ENCODE measurements at places on chromosomes 12 and 14.

DNA sequence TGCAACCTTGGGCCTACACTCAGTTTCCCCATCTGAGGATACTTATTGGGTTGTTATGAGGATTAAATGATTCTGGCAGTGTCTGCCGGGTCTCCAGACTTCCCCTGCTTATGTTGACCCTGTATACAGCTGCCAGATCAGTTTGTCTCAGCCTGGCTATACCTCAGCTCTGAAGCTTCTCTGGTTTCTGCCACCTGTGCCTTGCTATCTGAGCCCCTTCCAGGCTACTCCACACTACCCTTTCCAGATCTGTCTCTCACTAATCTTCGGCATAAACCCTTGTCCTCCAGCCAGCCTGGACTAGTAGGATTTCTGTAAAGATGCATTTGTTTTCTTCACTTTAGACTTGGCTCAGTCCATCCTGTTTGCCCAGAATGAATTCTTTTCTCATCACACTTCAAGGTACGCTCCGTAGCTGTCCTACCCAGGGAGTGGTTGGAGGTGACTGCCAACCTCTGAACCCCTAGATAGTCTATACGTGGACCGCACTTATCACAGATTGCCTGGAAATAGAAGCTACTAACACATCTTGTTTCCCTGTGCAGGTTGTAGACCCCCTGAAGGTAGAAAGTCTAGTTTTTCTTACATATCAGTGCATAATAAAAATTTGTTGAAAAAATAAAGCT is 422.4 kb downstream of the RAD51B start:
- DNase-seq = no peak

DNA sequence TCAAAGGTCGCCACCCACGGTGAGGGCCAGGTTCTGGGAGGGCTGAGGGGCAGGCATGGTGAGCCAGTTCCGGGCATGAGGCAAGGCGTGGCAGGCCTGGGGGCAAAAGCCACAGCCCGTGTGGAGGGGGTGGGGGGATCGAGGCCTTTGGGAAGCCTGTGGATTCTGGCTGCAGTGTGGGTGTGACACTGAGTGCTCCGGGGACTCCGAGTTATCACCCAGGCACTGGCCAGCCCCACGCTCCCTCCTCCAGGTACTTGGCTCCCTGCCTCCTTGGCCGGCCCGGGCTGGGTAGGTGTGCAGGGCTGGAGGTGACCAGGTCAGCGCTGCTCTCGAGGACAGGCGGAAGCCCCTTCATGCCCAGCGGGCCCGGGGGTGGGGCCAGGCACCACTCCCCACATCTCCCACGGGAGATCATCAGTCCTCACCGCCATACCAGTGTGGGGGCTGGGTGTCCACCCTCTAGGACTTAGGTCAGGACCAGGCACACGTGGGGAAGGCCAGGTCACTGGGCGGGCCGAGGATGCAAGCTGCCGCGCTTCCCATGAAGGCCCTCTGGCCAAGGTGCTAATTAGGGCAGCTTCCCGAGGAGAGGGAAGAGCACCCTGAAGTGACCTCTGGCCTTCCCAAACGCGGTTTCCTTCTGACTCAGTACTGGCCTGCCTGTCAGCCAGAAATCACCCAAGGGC is 34.1 kb upstream of the TDRD9 start:
- DNase-seq = no peak

DNA sequence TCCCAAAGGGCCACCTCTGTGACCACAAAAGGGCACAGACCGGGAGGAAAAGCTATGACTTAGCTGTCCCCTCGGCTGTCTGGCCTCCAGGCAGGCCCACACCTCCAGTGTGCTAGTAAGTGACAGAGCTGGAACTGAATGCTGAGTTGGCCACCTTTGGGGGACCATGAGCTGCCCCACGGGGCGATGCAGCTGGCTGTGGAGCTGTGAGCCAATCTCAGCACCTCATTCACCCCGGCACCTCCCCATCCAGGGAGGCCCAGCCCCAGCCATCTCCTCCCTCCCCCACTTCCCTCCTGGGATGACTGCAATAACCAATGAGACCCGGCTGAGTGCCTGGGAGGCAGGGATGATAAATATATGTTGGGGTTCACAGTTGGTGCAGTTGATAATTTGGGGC is 12.2 kb upstream of the TESC start:
- no peak for DNase-seq

DNA sequence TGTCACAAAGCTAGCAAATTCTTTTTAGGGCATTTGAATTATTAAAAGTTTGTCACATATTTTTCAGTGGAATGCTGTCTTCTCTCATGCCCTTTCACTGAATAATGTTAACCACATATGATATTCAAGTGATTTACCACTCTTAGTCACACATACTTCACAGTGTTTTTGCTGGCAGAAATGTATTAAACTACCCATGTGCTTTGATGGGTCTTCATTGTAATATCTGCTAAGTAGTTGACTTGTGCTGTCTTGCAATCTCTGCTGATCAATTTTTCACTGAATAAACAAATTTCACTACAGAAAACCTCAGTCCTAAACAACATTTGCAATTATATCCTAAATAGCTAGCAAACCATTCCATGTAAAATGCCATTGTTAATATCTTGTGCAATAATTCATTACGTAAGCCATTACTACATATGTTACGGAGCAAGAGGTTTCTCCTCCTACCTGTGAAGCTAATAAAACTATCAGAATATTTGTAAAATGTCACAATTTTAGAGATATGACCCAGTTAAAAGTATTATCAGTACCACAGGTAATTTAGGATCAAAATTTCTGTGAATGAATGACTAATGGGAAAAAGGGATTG is 64.6 kb upstream of the LMO3 start:
- DNase-seq = no peak

DNA sequence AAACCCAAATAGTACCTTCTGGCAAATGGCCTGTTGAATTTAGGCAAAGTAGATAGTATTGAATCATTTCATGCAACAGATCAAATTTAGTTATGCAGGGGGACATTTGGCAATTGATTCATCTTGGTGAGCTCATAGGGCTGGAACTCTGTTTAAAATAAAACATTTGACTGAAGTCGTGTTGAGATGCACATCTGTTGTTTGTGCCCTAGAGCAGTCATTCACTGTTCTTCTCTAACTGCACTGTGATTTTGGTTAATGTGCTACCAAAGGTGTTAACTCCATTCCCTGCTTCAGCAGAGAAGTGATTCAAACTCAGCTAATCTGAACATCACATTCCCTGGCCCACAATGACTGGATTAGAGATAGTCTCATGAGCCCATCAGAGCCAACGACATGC is 44.0 kb upstream of the CSRP2 start:
- DNase-seq = no peak

GRCh38 chr12:129440278-129440677 is 463.5 kb downstream of the TMEM132D start:
- DNase-seq = no peak

DNA sequence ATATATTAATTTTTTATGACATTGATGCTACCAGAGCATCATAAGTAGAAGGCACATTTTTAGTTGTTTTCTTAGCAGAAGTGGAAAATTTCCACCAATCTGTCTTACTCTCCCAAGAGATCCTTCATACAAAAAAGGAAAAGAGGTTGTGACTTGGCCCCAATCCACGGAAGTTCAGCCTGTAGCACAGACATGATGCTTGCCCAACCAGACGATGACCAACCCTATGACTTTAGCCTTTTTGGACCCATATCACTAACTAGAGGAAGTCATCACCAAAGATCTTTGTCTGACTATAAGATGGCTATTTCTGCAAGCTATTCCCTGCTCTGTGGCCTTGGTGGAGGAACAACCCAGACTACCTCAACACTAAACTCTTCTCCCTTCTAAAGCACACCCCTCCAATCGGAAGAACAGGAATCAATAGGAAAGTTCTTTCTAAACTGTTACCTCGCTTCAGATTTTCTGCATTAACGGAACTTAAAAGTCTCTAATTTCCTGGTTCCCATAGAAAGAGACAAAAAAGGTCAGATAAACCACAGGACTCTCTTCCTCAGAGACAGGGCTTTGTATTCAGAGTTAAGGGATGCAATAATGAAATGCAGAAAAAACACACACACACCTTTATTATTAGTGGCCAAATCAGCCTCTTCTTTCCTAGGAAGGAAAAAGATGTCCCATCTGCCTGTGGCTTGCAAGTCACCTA is 4.1 kb upstream of the RHOJ start:
- DNase-seq = no peak

DNA sequence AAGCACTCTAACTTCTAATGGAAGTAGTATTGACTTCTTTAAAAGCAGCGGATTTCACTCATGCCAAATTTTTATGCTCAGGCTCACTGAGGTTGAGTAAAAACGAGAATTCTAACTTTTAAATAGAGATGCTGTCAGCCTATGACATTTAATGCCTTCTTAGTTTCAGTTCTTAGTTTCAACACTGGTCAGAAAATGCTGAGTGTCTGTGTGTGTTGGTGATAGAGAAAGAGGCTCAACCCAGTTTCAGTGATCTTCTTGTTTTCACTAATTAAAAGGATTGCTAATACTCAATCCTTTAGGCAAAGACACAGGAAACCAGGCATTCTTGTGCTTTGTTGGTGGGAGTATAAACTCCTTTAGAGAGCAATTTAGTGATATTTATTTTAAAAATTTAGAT is 31.0 kb downstream of the PEBP1 start:
- DNase-seq = no peak

DNA sequence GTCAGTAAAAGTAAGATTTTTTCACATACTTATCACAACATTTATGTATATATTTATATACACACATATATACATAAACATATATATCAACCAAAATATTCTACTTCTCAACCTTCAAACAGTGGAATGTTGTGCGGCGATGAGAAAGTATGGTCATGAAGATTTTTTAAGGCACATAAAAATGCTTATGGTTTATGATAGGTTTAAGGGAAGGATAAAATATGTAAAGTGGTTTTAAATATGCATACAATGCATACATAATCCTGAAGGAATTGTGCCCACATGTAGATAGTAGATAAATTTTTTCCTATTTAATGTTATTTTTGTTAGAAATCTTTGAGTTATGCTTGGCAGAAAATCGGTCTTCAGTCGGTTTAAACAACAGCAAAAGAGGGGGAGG is 182.7 kb downstream of the ANO6 start:
- DNase-seq = no peak

Measured in hematopoietic multipotent progenitor cell treated with erythropoietin and hydrocortisone succinate and interleukin-3 and kit ligand, for 6 days (in vitro differentiated cells).